A673 (cell line): ENCODE measurements at places on chromosomes 4 and X.

DNA sequence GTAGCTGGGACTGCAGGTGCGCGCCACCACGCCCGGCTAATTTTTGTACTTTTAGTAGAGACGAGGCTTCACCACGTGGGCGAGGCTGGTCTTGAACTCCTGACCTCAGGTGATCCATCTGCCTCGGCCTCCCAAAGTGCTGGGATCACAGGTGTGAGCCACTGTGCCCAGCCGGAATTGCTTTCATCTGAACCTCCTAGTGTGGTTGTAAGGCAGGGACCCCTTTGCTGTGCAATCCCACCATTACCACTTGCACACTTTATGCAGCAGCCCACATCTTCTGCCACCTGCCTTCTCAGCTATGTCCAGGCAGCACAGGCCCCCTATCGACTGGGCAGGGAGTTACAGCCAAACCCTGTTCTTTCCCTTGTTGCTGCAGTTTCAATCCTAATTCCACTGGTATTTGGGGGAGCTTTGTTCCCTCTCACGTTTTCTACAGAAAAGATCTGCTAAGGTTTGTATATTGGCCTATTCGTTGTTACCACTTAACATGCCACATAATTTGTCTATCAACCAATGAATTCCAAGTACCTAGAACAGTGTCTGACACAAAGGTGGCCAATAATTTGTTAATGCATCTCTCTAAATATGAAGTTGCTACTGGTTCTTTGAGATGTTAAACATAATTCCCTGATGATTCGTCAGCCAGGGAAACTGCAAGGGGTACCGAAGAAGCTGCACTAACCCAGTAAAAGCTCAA, 6.5 kb downstream of the RPL39 start:
- DNase-seq = peak; percentile 57

DNA sequence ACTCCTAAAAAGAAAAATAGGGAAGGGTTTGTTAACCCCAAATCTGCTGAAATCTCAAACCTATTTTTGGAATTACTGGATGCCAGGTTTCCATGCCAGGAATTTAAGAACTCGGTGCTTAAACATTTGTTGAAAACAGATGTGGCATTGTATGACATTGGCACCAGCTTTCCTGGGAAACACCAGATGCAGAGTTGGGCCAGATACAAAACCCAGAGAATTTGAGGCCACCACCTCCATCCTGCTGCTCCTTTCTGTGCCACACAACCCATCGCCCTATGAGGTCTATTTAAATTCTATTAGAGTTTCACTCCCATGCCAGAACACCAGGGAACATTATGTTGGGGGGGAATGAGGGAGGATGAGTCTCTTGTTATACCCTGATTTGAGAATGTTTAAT, 71.7 kb downstream of the ARAP2 start:
- no peak for DNase-seq

- no peak for DNase-seq
These were observed 518.7 kb downstream of the GRXCR1 start for GRCh38 chr4:43411226-43411625.

DNA sequence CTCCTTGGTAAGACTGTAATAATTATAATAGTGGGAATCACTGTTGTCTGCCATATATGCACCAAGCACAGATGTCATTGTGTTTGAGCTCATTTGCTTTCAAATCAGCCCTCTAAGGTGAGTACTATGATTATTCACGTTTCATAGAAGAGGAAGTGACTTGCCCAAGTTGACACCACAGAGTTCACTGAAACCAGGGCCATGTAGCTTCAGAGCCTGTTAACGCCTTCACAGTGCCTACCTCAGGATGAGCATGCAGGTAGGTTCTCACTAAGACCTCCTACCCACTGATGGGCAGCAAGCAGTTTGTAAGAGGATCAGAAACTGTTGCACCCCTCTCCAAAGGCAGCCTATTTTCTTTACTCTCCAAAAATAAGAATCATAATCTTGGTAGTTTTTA, 27.4 kb downstream of the TMPRSS11A start:
- DNase-seq = no peak

DNA sequence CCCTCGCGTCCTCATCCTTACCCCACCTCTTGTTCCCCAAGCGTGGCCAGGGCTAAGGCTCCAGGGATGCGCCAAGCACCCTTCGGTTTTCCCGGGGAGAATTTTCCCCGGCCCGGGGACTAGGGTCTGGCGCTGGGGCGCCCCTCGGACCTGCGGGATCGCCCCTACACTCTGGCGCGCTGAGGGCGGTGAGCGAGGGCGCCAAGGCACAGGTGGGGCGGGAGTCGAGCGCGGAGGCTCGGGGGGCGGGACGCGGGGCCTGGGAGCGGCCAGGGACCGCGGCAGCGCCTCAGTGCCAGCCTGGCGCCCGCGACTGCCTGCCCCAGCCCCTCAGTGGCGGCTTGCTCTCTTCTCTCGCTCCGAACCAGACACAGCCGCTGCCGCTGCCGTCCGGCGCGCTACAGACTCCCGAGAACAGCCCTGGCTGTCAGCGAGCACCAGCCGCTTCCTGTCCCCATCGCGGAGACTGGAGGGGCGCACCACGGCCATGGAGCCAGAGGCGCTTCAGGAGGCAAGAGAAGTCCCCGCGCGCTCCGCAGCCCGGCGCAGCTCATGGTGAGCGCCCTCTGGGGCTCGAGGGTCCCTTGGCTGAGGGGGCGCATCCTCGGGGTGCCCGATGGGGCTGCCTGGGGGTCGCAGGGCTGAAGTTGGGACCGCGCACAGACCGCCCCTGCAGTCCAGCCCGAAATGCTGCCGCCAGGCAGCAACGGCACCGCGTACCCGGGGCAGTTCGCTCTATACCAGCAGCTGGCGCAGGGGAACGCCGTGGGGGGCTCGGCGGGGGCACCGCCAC, at the start of gene DRD5:
DRD5 (plus strand) TSS at position 292 of the 793 bp plus-strand sequence; CDS start at position 688, 396 bp downstream.
- DNase-seq = no peak
